ENCODE measurements at places on chromosomes 13 and 19.

GRCh38 chr19:54364775-54365257, at the start of gene LAIR1:
Gene LAIR1, minus strand, starts transcription at chr19:54364931. Its CDS starts 127 bp downstream, at chr19:54364804.
- no peak for ATAC-seq

- ATAC-seq: no peak
These were observed 257.8 kb downstream of the FOXO1 start for GRCh38 chr13:40408602-40409001.

- ATAC-seq: peak; percentile 60
These were observed 3.0 kb downstream of the CNFN start for GRCh38 chr19:42386974-42387707.

- ATAC-seq: peak; percentile 96
These were observed 17.7 kb downstream of the RFX2 start for GRCh38 chr19:6092329-6093286.

GRCh38 chr13:60112771-60113170, 51.0 kb downstream of the DIAPH3 start:
- no peak for ATAC-seq

DNA sequence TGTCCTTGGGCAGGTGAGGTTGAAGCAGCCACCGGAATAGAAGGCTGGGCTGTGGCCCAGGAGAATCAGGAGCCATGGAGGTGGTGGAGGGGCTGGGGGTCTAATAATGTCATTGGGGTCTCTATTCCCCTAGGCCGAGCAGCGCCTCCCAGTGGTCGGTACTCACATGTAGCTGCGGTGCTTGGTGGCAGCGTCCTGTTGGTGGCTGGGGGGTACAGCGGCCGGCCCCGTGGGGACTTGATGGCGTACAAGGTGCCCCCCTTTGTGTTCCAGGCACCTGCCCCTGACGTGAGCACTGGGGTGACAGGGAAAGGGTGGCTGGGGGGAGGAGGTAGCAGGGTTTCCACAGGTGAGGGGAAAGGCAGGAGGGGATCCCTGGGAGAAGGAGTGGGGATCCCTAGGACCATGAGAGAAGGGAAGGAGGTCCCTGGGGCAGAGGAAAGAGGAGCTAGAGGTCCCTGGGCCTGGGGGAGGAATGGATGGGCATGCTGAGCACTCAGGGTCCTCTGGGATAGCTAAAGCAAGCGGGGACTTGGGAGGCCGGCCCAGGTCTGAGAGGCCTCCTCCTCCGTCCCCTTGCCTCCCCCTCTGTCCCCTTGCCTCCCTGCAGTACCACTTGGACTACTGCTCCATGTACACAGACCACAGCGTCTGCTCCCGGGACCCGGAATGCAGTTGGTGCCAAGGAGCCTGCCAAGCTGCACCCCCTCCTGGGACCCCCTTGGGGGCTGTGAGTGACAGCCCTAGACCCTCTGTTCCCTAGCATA, 18.1 kb downstream of the MEGF8 start:
- ATAC-seq: no peak

- peak; percentile 50 for ATAC-seq
These were observed 965 bp downstream of the TTC9B start for GRCh38 chr19:40217027-40217810.

All from esophagus mucosa (tissue), 1 donor.